Upper lobe of left lung (tissue), 6 donors: ENCODE measurements at places on chromosomes 2 and 18. TPM values are rescaled to one million over a fixed set of nuclear protein-coding genes. Genes with fewer than 3 reads are reported as not detected.

The SIX3 gene
- not detected for total RNA-seq

The SLC14A1 gene
- 7.0 TPM for total RNA-seq

The GPR17 gene
- total RNA-seq, result 0.46 TPM

The PID1 gene
- total RNA-seq, result 42.0 TPM

The TCF23 gene
- total RNA-seq, result not detected

The CCDC178 gene
- total RNA-seq, result not detected

The NEUROD1 gene
- not detected for total RNA-seq

The COLEC12 gene
- 72.2 TPM for total RNA-seq

The MZT2B gene
- total RNA-seq, result 117 TPM

The FBLN7 gene
- total RNA-seq, result not detected

The PREB gene
- 45.7 TPM for total RNA-seq

The CFAP65 gene
- 15.5 TPM for total RNA-seq

The PAIP2B gene
- 7.3 TPM for total RNA-seq

The EFEMP1 gene
- 169 TPM for total RNA-seq

The PLEKHM3 gene
- 32.5 TPM for total RNA-seq

The CYP26B1 gene
- 0.89 TPM for total RNA-seq

The SLC4A3 gene
- total RNA-seq, result 2.9 TPM

The TCF7L1 gene
- total RNA-seq, result 11.1 TPM

The IL37 gene
- not detected for total RNA-seq

The IGFBP2 gene
- total RNA-seq, result 38.6 TPM

The AMER3 gene
- not detected for total RNA-seq

The NPPC gene
- not detected for total RNA-seq

The SPATA3 gene
- total RNA-seq, result not detected

The PPP1CB gene
- 247 TPM for total RNA-seq

The TTLL4 gene
- 33.6 TPM for total RNA-seq

The GREB1 gene
- 1.1 TPM for total RNA-seq

The SCG2 gene
- not detected for total RNA-seq

The CCL20 gene
- total RNA-seq, result 2.6 TPM

The TMEM247 gene
- total RNA-seq, result not detected

The ITPRIPL1 gene
- total RNA-seq, result 1.0 TPM

The CAPN14 gene
- 0.20 TPM for total RNA-seq

The FNDC4 gene
- total RNA-seq, result 2.6 TPM

The MOCOS gene
- total RNA-seq, result 4.6 TPM

The SERPINB7 gene
- not detected for total RNA-seq

The INPP5D gene
- total RNA-seq, result 27.3 TPM

The CAMKMT gene
- 11.1 TPM for total RNA-seq

The POTEC gene
- not detected for total RNA-seq

The LPIN2 gene
- 42.6 TPM for total RNA-seq

The DYNAP gene
- total RNA-seq, result not detected

The IL36B gene
- not detected for total RNA-seq

The GALNT5 gene
- 23.0 TPM for total RNA-seq

The MREG gene
- 19.9 TPM for total RNA-seq

The B3GNT7 gene
- total RNA-seq, result 99.8 TPM

The UBE2E3 gene
- 71.0 TPM for total RNA-seq

The REEP1 gene
- 4.1 TPM for total RNA-seq

The MDH1B gene
- total RNA-seq, result 12.7 TPM

The ZNF516 gene
- total RNA-seq, result 32.5 TPM

The ASTL gene
- total RNA-seq, result 0.27 TPM

The OSBPL1A gene
- 64.4 TPM for total RNA-seq
